HFF-Myc (cell line): ENCODE measurements at places on chromosomes 16 and 17.

DNA sequence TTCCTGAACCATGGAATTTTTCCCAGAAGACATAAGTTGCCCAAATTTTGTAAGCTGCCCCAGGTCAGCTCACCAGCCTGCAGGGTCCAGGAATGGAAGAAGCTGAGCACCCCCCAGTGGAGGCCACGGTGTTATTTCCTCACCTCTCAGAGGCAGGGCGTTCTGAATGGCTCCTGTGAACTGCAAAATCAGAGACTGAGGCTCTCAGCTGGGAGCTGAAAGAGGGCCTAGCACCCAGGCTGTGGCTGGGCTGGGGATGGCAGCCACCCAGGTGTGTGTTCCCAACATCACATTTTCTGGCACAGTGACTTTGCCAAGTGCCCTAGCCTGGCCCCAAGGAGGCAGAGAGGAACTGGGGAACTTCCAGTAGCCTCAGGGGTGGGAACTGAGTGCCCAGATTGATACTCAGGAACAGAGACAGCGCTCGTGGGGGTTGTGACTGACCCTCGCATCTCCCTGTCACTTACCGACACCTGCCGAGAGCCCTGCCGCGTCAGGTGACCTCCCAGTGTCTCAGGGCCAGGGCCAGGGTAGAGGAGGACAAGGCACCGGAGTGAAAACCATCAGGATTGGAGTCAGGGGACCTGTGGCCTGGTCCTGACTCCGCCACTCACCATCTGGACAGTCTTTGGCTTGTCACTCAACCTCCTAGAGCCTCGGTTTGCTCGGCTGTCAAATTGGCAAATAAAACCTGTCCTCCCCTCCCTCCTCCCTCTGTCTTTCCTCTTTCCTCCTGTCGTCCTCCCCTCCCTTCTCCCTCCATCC, 11.3 kb downstream of the CACNG4 start:
- DNase-seq: no peak

GRCh38 chr16:85330006-85330693, 217.9 kb upstream of the CIBAR2 start:
- DNase-seq: no peak

GRCh38 chr16:86844695-86845094, 266.3 kb downstream of the FOXL1 start:
- no peak for DNase-seq

- no peak for DNase-seq
Observed at GRCh38 chr17:64614266-64615027, 47.7 kb downstream of the SMURF2 start.

- no peak for DNase-seq
Observed at GRCh38 chr16:79994418-79994817, 393.9 kb upstream of the MAF start.

GRCh38 chr17:64683796-64684195, 21.7 kb upstream of the SMURF2 start:
- DNase-seq: no peak

DNA sequence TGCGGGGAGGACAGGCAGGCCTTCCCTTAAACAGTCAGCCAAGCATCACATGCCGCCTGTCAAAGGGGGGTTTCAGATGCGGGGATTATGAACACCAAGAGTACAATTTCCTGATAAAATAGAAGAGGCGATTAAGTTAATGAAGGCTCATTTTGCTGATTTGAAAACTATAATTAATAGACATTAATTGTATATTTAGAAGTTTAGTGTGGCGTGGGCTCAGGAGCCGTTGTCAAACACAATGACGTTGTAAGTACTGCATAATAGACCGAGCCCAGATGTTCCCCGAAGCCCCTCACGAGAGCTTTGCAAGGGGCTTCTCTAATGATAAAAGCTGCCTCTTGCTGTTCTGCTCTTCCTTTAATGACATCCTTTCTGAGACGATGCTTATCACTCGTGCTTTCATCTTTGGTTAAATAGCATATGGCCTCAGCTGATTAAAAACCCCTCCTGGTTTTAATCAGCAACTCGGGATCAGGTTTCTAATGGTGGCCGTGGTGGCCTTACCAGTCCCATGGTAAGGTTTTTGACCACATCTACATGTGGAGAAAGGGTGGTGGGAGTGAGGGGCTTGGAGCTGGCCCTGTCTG, 28.2 kb downstream of the SNX20 start:
- no peak for DNase-seq

DNA sequence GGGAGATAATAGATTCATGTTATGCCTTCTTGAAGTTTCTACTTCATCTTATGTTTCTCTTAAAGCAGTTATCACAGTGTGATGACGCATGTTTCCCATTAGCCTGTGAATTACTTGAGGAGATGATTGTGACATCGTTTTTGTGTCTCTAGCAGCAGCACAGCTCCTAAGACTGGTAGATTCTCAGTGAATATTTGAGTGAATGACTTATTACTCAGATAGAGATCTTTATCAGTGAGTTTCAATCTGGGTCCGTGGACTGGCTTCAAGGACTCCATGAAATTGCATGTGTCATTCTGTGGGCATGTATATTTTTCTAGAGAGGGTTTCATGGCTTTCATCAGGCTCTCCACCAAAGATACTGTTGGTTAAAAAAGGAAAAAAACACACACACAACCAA, 29.9 kb downstream of the YPEL2 start:
- no peak for DNase-seq

- no peak for DNase-seq
Observed at GRCh38 chr17:44071198-44071520, 624 bp downstream of the G6PC3 start.

DNA sequence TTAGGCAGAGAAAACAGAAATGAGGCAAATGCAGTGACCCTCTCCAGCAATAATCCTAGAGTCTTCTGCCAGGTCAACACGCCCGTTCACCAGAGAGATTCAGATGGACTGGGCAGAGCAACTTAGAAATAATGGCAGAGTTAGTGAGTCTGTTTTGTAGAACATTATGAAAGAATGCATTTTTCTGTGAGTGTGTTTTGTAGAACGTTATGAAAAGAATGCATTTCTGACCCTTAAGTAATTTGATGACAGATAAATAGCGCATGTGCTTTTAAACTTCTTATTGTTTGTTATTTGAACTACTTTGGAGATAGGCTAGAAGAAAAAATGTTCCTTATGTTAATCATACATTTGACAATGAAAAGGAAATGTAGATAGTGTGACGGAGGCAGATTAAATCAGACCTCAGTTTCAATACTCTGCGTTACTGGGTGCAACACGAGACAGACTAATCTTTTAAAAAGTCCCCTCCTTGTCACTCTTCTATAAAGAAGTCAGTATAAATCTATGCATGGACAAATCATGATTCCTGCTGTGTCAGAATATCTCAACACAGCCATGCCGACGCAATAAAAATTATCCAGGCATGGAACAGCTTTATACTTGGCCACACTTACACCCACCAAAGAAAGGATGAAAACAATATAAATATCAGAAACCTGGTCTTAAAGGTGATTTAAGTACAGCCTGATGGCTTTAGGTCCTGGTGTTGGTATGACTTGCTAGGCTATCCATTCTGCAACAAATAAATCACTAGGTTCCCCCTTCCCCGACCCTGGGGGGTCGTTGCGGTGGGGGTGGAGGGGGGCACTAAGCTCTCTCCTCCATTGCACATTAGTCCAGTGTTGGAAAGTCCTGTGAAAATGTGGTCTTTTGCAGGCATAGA, 47.8 kb downstream of the MARCHF10 start:
- DNase-seq: no peak

- DNase-seq: peak; percentile 84
Observed at GRCh38 chr17:81566461-81567126, 14.4 kb upstream of the FAAP100 start.

- DNase-seq: no peak
Observed at GRCh38 chr16:1343428-1344242, 8.0 kb downstream of the TSR3 start.

DNA sequence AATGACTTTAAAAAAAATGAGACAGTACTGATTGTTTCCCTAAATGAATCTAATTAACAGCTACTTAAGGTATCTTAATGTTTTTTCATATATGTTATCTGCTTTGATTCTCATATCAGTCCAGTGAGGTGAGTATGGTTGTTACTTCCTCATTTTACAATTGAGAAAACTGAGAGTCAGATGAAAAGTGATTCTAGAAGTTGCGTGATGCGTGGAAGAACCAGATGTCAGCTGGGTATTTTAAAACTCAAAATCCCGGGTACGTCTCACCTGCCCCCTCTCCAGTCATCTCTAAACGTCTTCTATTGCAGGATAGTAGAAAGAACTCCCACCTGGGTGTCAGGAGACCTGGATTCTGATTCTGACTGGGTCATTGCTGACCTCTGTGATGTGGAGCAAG, 89.2 kb downstream of the MAP2K6 start:
- DNase-seq: no peak

- no peak for DNase-seq
Observed at GRCh38 chr16:12431561-12431960, 372.1 kb downstream of the CPPED1 start.

DNA sequence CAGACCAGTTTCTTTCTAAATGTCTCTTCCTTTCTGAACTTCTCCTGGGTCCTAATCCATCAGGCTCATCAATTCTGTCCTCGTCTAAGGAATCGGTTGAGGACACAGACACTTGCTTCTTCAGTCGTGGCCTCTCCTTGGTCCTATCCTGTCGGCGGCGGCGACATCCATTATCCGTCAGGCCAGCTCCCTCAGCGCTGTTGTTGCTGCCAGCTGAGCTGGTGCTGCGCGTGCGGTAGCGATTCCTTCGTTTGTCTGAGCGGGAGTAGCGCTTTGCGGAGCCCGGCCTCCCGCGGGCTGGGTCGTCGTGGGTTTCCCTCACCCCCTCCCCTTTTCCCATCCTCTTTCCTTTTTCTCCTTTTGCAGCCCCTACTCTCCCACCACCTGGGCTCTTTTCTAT, 3.8 kb downstream of the SMG6 start:
- no peak for DNase-seq

DNA sequence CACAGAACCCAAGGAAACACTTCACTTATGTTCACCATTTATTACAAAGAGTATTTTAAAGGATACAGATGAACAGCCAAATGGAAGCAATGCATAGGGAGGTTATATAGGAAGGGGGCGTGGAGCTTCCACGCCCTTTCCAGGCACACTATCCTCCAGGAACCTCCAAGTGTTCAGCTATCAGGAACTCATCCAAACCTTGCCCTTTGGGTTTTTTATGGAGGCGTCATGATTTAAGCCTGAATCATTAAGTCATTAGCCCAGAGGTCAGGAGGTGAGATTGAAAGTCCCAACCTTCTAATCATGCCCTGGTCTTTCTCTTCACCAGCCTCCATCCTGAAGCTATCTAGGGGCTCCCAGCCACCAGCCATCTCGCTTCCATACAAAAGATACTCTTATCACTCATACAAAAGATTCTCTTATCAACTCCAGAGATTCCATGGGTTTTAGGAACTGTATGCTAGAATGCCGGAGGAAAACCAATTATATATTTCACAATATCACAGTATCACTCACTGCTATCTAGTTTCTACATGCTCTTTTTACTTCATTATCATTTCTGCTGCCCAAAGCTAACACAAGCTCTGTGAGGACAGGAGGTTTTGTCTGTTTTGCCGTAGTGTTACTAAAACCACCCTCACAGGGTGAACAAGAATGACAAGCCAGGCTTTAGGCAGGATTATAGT, 213.4 kb downstream of the SLC39A11 start:
- no peak for DNase-seq

GRCh38 chr17:8162997-8163977, 539 bp upstream of the VAMP2 start:
- no peak for DNase-seq

DNA sequence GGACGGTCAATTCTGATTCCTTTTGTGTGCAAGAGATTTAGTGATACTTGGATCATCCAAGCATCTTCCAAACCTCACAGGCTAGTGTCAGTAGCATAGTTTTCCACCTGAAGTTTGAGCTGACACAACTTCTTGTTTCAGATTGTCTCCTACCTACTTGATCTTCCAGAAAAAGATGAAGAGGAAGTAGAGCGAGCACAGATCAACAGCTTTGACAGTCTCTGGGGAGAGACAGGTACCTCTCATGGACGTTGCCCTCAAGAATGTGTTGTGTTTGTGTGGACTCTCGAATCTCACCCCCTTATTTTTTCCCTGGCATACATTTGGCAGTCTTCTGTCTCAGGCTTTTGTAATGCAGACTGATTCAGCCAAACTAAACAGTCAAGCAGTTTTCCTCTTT, 47.4 kb downstream of the CYB561 start:
- DNase-seq: no peak

DNA sequence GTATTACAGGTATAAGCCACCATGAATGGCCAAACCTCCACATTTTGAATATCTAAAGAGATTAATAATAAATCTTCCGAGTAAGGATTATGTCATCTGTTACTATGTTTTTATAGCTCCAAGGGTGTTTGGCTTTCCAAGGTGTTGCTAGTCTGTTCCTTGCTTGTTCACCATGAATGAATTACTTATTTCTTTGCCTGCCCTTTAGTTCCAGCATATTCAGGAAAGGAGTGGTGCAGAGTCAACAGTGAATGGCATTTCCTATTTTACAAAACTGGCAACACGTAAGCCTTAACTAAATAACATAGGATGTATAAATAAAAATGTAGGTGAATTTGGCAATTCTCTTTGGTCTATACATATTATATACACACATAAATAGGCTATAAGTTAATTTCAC, 70.3 kb downstream of the MYO1D start:
- no peak for DNase-seq

DNA sequence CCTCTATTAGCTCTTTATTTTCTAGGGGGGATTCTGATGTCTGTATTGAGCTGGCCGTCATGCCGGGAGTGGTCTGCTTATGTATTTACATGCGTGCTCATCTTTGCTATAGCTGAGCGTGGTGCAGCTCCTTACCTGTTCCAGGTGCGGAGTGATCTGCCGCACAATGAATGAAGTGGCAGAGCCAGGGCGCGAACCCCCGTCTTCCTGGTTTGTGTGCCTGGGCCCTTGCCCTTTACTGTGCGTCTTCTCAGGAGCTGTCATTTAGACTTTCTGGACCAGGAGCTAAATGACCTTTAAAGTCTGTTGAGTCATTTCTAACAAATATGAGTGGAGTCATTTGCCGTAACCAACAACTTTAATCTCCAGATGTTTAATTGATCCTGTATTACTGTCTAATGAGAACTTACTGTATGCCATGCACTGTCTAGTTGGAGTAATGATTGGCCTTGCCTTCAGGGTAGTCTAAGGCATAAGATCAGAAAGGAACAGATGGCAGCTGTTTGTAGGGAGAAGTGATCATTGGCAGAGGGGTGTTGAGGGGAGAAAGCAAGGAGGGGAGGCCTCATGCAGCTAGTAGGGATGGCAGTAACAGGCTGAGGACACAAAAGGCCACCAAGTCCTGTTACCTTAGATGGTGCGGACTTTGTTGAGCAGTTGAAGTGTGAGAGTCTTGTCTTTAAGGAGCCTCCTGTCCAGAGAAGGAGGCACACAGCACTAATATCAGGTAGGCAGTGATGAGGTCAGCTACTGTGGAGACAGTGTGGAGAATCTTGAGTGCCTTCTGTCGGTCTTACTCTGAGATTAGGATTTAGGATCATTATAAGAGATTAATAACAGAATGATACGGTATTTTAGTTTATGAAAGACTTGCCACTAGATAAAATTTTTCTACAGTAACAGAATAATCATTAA, 53.9 kb downstream of the USP10 start:
- DNase-seq: no peak

- DNase-seq: no peak
Observed at GRCh38 chr17:37360632-37361031, 15.2 kb upstream of the C17orf78 start.

GRCh38 chr17:38605411-38605840, 326 bp downstream of the SRCIN1 start:
- DNase-seq: no peak
